GM20000 (cell line): ENCODE measurements at places on chromosomes 2 and 18.

DNA sequence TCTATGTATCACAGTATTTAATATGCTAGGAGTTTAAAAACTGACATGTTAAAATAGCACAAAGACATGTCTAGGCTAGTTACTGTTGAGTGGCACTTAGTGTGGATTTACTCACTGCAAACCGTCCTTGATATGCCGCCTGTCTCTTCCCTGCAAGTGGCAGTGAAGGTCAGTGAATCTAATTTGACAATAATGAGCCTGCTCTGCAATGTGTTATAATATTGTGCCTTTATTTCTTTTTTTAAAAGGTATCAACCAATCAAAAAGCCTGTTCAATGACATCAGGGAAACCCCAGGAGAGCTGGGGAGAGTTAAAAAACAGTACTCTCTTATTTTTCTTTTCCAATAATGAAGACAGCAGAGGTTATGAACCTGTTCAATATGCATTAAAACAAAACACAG is 384.1 kb downstream of the ERBB4 start:
- DNase-seq, result no peak

DNA sequence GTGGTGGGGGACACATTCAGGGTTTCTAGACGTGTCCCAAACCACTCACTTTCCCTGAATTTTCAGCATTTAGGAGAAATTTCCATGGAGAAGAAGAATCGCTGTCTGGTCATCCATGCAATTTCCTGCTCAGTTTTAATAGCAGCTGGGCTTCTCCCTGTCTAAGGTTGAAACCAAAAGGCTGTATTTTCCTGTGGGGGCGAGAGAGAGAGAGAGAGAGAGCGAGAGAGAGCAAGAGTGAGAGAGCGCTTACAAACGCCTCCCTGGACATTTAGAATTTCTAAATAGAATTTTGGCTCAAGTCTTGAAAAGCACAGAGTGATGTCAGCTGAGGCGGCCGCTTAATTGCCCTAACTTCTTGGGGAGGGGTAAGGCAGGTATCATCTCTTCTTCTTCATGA is 110.8 kb downstream of the SETBP1 start:
- no peak for DNase-seq

DNA sequence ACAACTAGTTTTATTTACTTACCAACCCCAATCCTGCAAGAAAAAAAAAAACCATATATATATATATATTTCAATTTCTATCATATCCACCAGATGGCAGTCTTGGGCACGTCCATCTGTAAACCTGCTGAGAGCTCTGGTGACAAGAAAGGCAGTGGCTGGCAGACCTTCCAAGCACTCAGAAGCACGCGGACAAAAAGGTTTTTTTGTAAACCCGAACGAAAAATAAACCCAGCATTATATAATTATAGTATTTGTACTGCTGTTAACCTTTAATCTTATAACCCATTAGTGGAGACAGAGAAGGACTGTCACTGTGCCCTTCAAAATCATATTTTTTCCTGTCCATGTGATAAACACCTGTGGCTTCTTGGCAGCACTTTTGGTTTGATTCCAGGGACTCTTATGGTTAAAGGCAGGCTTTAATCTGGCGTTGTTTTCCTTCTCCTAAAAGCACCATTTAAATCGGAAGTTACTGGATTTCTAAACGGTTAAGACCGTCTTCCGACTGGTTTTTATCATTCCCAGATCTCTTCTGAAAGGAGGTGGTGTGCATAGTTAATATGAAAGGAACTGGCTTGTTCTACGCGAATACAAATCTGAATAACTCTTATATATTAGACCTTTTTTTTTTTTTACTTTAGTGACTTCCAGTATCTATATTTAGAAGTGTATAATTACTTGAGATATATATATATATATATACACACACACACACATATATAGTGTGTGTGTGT is 31.0 kb upstream of the SLC3A1 start:
- DNase-seq, result peak; percentile 63

DNA sequence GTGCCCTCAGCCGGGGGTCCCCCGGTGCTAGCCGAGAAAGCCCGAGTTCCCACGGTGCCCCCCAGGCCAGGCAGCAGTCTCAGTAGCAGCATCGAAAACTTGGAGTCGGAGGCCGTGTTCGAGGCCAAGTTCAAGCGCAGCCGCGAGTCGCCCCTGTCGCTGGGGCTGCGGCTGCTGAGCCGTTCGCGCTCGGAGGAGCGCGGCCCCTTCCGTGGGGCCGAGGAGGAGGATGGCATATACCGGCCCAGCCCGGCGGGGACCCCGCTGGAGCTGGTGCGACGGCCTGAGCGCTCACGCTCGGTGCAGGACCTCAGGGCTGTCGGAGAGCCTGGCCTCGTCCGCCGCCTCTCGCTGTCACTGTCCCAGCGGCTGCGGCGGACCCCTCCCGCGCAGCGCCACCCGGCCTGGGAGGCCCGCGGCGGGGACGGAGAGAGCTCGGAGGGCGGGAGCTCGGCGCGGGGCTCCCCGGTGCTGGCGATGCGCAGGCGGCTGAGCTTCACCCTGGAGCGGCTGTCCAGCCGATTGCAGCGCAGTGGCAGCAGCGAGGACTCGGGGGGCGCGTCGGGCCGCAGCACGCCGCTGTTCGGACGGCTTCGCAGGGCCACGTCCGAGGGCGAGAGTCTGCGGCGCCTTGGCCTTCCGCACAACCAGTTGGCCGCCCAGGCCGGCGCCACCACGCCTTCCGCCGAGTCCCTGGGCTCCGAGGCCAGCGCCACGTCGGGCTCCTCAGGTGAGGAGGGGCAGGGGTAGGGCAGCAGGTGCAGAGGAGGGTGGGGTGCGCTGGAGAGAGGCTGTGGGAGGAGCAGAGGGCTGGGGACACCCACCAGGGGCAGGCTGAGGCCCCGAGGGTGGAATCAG is 14.1 kb upstream of the GMPPA start:
- no peak for DNase-seq

GRCh38 chr2:150464270-150464669 is 23.2 kb downstream of the RND3 start:
- no peak for DNase-seq

DNA sequence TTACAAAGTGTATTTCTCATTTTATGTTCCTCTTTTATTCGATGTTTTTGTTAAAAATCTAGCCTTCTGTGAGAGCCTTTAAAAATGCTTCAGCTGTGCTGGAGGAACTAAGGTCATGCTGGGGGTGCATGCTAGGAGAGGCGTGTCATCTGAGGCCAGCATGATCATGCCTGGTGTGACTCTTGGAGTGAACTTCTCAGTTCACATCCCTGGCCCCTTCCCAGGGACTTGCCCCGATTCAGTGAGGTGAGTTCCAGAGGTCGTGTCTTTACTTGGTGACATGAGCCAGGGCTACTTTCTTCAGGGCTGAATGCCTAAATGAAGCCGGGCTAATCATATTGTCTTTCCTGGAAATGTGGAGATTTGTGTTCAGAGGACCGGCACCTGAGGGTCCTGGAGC is 264.9 kb downstream of the MREG start:
- DNase-seq, result no peak

- no peak for DNase-seq
These were observed 118.7 kb downstream of the CYP26B1 start for GRCh38 chr2:72028996-72029395.

GRCh38 chr18:48996041-48996440 is 45.3 kb upstream of the SMAD7 start:
- no peak for DNase-seq

- DNase-seq, result peak; percentile 32
These were observed 47.1 kb upstream of the SELENOI start for GRCh38 chr2:26298638-26299393.

DNA sequence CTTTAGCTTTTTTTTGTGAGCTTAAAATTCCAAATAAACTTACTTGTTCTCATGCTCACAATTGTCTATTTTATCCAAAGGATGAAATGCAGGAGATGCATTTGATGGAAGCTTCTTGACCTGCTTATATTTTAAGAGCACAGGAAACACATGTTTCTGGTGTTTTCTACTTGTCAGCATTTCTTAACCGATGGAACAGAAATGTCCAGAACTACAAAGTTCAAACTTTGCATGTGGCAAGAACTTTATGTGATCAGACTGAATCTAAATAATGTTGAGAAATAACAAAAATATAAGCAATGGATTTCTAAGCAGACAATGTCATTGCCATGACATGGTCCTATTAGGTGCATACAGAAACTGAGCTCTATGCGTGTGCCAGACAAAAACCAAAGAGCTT is 9.9 kb upstream of the CTLA4 start:
- no peak for DNase-seq

DNA sequence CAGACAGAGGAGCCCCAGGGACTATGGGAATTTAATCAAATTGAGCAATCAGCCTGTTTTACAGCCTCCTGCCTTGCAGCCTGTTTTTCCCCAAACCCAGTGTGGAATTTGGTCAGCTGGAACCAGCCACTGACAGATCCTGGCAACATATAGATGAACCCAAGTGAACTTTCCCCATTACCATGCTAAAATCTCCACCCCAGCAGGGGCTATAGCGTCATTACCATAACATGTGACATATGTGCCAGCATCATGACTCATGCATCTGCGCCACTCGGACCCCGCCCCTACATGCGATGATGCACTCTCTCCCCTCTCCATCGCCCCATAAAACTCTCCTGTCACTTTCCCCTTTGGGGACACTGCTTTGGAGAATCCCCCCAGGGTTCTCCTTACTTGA is 17.3 kb upstream of the FEZ2 start:
- DNase-seq, result no peak

GRCh38 chr18:2920546-2921343 is 73.9 kb downstream of the EMILIN2 start:
- no peak for DNase-seq

GRCh38 chr2:7672027-7672684 is 754.9 kb downstream of the RNF144A start:
- DNase-seq, result peak; percentile 34

- no peak for DNase-seq
These were observed 357.1 kb downstream of the CPS1 start for GRCh38 chr2:210913461-210913860.

DNA sequence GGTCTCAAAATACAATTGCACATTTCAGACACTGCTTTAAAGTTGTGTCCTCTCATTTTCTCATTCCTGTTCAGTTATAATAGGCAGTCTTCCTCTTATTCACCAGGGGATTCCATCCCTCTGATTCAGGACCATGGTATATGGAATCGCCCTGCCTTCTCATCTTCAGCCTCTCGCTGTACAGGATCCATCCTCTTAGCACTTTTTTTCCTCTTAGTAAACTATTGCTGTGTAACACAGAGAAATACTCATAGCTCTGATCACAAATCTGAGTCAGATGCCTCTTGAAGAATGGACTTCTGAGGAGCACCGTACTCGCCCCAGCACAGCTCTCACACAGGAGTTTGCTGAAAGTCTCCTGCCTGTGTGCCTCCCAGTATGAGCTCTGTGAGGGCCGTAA is 11.3 kb downstream of the RMP24 start:
- DNase-seq, result no peak

DNA sequence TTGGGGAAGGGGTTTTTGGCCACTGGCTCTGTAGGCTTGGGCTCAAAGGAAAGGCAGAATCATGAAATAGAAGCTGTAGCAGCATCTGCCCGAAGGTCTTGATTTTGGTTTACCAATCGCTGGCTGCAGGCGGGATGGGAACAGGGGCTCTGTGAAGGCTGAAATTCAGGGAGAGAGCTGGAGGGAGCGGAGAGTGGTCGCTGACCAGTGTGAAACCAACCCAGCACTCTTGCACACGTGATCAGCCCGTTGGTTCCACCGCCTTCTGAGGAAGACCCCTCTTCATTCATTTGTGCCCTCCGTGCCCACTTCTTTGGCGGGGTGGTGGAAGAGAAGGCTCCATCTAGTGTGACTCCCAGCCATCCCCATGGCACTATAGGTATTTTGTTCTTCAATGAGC is 82.6 kb downstream of the KLHL29 start:
- no peak for DNase-seq

DNA sequence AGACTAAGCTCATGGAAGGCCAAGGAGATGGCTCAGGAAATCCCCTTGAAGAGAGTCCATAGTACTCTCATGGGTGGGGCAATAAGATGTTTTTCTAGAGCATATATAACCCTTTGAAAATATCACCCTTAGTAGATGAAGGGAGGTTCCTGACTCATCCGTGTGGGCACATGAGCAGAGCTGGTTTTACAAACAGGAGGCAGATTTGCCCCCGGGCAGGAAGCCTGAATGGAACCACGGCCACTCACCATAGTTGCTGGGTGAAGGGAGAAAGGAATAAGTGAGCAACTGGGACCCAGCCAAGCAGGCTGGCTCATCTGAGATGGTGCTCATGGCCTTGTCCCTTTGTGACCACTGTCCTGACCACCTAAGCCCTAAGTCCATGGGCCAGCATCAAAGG is 29.0 kb upstream of the MAPRE3 start:
- DNase-seq, result no peak

DNA sequence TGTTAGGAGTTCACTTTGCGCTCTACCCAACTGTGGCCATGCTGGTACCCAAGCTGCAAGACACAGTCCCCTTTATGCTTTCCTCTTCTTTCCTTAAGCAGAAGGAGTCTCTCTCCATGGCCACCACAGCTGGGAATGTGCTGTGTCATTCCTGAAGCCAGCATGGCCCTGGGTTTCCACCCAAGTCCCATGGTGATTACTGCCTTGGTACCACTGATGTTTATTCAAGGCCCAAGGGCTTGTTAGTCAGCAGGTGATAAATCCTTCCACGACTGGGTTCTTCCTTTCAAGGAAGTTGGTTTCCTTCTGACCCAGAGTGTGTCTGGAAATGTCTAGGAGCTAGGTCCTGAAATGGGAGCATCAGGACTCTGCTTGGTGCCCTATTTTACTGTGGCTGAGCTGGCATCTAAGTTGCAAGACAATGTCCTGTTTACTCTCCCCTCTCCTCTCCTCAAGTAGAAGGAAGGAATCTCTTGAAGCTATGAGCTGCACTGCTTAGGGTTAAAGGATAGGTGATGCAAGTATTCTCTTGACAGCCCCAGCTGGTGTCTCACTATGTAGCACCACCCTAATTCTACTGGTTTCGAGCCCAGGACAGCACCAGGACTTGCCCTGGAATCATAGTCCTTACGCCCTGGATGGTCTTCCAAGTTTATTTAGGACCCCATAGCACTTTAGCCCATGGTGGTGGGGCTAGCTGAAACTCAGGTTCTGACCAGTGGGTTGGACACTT is 18.7 kb upstream of the NUP35 start:
- DNase-seq, result no peak

DNA sequence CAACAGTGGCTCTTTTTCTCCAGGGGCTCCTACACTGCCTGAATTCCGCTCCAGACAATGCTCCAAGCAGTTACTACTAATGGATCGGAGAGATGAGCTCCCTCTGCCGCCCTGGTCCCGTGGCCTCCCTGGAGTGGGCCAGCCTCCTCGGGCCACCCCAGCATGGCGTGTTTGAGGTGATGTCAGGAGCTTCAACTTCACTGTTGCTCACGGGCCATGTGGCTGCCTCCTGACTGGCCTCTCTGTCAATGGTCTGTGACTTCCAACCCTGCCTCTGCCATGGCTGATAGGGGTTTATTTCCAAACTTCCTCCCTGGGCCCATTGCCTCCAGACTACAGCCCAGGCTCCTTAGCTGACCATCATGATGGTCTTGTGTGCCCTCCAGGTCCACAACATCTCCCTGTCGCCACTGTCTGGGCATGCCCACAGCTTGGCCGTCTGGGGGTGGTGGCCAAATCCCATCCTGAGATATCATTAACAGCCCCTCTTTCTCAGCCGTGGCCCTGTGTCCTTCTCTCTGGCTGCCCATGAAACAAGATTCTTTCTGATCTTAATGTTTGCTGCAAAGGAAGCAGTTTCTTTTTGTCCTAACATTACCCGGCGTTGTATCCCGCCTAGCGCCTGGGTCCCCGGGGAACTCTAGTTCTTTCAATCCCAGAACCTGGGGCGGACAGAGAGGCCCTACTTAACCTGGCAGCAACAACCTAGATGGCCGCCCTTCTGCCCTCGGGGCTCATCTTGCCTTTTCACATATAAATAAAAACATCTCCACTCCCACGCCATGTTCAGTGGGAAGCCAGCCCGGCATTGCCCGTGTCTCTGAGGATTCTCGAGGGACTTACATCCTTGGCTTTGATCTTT is 38.1 kb downstream of the ATOH8 start:
- DNase-seq, result no peak
